Vagina (tissue), 2 donors: ENCODE measurements at places on chromosomes 16 and 17.

DNA sequence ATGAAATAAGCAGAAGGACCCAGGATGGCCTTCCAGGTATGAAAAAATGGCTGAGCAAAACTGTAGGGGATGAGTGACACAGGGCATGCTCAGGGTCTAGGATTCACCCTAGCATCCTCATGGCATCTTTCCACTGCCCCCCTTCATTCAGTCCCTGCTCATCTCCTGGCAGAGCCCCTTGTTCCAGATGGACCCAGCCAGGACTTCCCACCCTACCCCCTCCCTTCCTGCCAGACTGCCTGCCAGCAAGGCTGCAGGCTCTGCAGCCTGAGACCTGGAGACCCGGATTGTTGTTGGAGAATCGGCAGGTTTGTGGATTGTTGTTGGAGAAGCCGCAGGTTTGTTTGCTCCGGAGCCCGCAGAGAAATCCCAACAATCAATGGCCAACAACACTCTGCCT, 6.6 kb downstream of the SEZ6 start:
- no peak for DNase-seq

- no peak for DNase-seq
These were observed 47.7 kb downstream of the CFDP1 start for GRCh38 chr16:75385507-75386152.

GRCh38 chr17:73274490-73274889, 12.8 kb upstream of the CPSF4L start:
- no peak for DNase-seq

DNA sequence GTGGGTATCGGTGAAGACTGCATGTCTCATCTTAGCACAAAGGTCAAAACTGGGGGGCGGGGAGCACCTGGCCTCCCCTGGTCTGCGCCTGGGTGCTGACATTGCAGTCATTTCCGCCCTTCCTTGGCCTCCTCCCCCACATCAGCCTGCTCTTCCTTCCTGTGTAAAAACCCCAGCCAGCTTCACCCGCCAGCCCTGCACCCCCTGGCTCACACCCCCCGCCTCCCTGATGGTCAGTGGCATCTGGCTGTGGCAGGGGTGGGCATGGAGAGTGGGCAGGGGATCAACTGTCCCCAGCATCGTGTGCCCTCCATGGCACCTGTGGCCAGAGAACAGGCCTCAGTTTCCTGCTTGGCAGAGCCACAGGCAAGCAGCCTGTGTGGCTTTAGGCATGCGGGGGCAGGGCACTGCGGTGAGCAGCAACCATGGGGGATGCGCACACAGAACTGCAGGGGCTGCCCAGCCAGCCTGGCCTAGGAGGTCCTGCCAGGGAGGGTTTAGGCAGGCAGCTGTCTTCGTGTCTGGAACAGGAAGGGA, 26.5 kb upstream of the LASP1NB start:
- no peak for DNase-seq

DNA sequence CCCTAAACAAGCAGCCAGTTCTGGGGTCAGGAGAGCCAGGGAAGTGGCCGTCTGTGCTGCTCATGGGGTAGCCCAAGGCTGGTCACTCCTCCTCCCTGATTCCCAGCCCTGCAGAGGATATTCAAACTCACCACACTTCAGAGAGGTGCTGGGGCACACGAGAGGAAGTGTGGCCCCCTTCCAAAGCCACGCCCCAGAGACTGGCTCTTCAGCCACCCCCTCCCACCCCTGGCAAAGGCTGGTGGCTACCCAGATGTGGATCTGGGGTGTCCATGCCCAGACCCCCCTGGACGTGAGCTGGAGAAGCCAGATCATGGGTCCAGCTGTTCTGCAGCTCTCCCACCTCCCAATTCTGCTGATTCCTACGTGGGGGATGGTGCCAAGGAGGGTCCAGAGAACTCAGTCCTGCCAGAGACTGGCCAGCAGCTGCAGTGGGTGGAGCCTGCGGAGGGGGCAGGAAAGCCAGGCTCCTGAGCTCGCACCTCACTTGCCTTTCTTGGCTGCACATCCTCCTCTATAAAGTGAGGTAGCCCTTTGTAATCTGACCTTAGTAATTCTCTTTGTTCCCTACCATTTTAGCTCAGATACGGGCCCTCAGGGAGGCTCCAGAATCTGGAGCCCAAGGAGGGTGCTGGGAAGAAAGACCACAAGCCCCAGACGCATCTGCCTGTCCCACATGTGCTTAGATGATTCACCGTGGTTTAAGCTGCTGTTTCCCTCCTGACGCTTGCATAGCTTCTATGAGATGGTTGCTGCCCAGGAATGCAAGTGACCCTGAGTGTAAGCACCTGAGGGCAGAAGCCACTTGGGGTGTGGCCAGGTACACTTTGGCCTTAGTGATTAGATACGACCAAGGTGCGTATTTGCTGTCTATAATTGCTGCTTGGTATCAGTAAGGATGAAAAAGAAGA, 15.3 kb downstream of the SDK2 start:
- no peak for DNase-seq

DNA sequence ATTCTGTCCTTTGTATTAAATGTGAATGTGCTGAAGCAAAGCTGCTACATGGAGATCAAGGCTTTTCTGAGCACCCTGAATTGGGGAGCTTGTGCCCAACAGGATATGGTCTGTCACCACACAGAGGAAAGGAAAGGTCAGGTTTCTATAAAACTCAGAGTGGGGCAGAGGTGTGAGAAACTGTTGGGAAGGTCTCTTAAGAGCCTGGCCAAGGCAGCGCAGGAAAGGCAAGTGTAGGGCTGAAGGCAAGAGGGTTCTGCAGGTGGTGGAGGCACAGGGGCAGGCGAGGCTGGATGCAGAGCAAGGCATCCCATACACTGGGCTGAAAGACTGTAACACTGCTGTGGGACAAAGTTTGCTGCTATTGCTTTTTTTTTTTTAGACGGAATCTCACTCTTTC, 8.1 kb downstream of the COX6A2 start:
- no peak for DNase-seq

GRCh38 chr16:79012671-79013434, 587.7 kb downstream of the MAF start:
- no peak for DNase-seq

DNA sequence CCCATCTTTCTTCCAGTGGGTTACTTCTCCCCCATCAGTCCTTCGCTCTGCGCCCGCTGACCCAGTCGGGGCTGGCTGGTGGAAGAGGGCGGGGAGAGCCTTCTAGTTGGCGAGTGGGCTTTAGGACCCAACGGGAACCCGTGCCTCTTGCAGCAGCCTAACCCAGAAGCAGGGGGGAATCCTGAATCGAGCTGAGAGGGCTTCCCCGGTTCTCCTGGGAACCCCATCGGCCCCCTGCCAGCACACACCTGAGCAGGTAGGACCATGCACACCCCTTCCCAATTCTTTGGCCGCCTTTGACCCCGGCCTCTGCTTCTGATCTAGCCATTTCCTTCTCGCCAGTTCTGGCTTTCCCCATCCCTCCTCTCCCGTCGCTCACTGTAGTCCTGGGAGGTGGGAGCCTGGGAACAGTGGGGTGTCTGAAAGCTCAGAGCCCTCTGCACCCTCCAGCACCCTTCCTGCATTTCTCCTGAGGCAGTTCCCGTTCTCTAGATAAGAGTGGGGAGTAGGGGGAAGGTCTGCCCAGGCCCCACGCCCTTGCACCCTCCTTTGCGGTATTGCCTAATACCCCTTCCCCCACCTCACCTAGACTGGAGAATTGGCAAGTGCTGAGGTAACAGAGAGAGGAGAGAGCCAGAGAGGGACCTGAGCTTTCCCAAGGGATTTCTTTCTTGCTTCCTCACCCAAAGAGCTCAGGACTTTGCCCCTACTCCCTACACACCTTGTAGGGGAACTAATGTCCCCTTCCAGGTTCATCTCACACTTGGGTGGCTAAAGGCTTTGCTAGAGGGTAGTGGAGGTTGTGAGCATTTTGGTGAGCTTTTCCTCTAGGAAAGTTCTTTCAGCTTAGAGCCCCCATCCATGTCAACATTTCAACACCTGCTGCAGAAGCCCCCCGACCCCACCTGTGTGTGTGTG, at the start of gene RARA:
Gene RARA (plus strand): TSS at position 150 of the 918 bp plus-strand sequence. CDS start 22,039 bp downstream, outside the sequence.
- DNase-seq = no peak

- no peak for DNase-seq
These were observed 45.2 kb downstream of the SLC6A2 start for GRCh38 chr16:55700961-55701360.

DNA sequence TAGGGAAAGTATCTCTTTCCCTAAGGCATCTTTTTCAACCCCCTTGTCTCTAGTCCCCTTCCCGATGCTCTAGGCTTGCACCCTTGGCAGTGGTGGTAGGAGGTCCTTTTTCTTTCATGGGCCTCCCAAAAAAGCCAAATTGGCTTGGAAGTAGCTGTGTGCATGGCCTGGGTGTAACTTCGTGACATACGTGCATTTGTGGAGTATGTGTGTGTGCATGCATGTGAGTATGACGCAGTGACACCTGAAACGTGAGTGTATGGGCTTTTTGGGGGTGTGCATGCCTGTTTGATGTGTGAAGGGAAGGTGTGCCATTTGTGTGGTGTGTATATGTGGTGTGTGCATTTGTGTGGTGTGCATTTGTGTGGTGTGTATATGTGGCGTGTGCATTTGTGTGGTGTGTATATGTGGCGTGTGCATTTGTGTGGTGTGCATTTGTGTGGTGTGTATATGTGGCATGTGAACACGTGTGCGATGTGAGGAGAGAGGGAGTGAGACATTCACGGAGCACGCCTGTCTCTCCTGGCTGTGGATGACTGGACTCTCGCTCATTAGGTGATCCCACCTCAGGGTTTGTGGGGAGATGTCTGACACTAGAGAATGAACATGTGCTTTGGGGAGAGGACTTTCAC, 15.7 kb downstream of the IGFBP4 start:
- no peak for DNase-seq

- no peak for DNase-seq
These were observed 11.5 kb upstream of the C17orf113 start for GRCh38 chr17:42061646-42062487.

DNA sequence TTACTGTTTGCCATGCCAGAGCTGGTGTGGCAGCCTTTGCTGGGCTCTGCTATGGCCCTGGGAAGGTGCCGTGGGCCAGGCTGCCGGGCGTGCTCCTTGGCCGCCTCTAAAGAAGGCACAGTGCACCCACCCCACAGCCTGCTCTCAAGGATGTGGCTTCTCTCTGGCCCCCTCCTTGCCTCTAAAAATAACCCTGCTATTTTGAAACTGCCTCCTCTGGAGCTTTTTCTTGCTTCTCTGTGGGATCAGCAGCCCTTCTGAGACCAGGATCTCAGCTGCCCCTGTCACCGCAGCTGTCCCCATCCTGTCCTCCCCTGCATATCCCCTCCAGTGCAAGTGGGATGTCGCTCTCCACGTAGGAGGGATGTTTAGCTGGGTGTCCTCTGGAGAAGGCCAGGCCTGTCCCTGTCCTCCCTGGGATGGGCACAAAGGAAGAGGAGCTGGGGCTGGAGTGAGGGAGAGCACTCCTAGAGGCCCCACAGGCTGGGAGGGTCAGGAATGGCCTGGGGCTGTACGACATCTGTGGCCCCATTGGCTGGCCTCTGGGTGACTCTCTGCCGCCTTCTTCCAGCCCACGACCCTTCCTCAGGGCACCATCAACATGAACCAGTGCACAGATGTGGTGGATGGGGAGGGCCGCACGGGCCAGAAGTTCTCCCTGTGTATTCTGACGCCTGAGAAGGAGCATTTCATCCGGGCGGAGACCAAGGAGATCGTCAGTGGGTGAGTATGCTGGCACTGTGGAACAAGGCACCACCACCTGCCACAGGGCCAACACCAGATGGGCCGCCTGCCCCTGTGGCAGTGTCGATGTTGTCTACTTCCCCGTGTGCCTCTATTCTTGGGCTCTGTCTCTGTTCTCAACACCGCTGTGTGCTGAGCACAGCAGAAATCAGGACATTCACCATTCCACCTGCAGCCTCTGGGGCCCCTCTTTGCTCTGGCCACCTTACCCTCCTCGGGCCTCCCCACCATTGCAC, 79.7 kb downstream of the PLD6 start:
- no peak for DNase-seq

- no peak for DNase-seq
These were observed 249.7 kb upstream of the TBX2 start for GRCh38 chr17:61149862-61150362.

GRCh38 chr17:31521632-31522283, 130.3 kb downstream of the RAB11FIP4 start:
- no peak for DNase-seq

DNA sequence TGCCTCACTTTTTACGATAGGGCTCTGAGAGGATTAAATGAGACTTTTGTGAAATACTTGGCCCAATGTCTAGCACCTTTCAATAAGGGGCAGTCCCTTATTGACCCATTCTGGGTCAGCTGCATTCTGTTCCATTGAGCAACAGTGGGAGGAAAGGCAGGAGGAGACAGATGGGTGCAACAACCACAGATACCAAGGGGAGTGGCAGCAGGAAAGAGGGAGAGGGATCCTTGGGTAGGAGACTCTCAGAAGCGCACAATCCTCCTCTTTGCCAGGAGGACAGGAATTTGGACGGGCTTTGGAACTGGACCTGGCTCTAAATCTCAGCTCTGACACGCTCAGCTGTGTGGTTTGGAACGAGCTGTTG, 3.5 kb downstream of the PIPOX start:
- no peak for DNase-seq

- peak; percentile 34 for DNase-seq
These were observed 71.9 kb downstream of the SDR42E1 start for GRCh38 chr16:81939164-81940056.

DNA sequence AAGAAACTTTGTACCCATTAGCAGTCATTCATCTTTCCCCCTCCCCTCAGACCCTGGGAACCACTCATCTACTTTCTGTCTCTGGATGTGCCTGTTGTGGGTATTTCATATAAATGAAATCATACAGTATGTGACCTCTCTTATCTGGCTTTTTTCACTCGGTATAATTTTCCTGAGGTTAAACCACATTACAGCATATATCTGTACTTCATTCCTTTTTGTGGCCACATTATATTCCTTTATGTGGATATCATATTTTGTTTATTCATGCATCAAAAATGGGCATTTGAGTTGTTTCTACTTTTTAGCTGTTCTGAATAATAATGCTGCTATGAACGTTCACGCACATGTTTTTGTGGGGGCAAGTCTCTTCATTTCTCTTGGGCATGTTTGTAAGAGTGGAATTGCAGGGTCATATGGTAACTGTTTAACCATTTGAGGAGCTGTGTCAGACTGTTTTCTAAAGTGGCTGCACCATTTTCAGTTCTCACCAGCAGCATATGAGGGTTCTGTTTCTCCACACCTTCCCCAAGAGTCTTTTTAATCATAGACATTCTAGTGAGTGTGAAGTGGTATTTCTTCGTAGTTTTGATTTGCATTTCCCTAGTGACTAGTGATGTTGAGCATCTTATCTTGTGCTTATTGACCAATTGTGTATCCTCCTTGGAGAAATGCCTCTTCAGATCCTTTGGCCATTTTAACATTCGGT, 3.8 kb downstream of the SNX29 start:
- DNase-seq = no peak
